ENCODE measurements at places on chromosomes 6 and 20.
A peak's percentile ranks its signal among the peaks of the same experiment; 100 is the strongest.

- no peak for DNase-seq
Measured at GRCh38 chr6:146909376-146909775, 294.8 kb upstream of the STXBP5 start.

DNA sequence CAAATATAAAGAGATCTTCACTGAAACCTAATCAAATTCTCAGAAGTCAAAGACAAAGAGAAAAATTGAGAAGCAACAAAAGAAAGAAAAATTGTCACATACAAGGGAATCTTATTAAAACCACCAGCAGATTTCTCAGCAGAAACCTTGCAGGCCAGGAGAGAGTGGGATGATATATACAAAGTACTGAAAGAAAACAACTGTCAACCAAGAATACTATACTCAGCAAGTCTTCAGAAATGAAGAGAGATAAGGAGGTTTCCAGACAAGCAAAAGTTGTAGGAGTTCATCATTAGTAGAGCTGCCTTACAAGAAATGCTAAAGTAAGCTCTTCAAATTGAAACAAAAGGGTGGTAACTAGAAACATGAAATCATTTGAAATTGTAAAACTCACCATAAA, 345.6 kb downstream of the MAFB start:
- DNase-seq, result no peak

DNA sequence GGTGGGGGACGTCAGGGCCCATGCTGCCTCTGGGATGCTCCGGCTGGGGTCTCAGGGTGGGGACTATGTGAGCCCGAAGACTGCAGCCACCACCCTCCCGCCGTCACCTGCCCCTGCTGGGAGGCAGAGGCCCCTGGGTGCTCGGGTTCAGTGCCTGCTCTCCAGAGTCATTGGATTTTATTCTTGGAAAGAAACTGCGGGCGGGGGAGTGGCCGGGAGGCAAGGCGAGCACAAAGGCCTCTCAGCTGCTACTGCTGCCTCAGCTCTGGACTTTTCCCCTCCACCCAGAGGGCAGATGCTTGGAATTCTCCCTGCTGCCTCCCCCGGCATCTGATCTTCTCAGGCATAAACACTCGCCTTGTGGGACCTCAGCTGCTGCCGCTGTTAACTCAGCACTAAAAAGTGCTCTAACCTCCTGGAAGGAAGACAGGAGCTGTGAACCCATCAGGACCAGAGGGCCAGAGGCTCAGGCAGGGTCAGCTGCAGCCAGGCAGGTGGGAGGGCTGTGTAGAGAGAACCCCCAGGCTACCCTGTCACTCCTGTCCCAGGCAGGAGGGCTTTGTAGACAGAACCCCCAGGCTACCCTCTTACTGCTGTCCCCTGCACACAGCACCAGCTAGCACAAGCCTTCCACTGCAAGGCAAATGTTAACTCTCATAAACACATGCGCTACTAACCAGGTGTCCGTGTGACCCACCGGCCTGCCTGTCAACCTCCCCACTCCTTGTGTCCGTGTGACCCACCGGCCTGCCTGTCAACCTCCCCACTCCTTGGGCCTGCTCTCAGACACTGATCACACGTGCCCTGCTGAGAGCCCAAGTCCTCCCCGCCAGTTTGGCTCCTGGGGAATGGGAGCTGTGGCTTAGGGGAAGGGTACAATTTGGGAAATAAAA, 9.4 kb upstream of the FRMD1 start:
- DNase-seq, result peak; percentile 66

DNA sequence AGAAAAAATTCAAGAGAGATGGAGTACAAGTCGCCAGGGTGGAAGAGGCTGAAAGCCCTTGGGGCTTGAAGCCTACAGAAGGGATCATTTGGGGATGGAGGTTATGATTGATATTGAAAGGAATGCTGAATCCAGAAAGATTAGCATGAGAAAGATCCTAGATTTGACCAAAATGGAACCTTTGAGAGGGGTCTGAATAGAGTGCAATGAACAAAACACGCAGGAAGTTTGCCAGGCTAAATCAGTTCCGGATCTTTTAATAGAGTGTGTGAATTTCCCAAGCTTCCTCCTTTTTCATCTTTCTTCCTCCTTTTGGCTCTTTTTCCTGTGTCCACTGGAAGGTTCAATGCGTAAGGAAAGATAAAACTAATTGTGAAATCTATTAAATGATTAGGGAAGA, 15.3 kb downstream of the IPCEF1 start:
- no peak for DNase-seq

GRCh38 chr6:131083687-131084086, 20.6 kb upstream of the EPB41L2 start:
- no peak for DNase-seq

DNA sequence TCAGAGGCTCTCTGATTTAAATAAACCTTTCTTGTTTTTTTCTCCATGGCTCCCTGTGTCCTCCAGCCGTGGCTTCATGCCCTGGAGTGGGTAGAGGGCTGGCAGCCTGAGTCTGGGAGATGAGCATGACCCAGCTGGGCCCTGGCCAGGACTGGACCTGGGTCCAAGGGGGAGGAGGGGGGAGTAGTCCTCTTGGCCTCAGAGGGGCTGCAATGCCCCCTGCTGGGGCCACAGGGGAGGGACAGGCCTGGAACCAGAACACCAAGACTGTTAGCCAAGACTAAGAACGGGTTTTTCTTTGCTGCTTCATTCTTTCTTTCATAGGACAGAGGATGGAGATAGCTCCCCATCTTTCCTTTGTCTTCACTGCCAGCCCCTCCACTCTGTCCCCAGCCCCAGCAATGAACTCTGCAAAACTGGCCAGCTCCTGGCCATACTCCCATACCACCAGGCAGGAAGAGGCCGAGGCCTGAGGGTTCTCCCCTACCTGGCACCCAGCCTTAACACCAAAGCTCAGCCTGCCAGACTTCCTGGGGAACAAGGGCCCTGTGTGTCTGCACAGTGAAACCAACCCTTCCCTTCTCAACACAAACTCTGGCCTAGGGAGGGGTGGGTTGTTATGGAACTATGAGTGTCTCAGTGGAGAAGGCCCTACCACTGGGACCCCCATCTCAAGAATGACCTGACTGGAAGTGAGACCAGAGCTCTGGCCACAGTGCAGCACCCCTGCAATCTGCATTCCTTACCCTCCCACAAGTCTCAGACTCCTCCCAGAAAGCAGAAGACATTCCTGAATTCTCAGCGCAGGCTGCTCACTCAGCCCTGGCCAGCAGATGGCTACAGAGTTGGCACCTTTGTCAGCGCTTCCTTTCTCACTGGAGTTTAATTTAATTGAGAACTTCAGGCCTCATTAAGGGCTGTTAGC, 11.0 kb downstream of the SLC29A1 start:
- DNase-seq, result peak; percentile 88

DNA sequence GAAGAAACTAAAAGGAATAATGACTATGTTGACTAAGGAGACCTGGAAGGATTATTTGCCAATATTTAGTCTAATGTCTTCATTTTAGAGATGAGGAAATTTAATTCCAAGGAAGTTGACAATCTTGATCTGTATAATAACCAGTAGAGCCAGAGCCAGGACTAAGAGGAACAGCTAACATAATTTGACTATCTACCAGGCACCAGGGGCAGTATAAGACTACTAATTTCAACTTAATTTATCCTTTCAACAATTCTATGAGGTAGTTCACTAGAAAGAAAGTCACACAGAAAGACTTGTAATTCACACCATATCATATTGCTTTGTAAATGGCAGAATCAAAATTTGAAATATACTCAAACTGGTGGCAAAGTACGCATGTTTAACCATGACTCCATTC, 273.0 kb upstream of the STXBP5 start:
- DNase-seq, result no peak
